ENCODE measurements at places on chromosomes 2 and 18.

DNA sequence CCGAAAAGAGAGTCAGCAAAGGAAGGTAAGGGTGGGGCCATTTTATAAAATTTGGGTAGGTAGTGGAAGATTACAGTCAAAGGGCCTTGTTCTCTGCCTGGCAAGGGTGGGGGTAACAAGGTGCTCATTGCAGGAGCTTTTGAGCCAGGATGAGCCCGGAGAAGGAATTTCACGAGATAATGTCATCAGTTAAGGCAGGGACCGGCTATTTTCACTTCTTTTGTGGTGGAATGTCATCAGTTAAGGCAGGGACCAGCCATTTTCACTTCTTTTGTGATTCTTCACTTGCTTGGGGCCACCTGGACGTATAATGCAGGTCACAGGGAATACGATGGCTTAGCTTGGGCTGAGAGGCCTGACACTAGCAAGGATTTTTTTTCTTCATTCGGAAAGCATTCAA, 58.1 kb downstream of the CYP1B1 start:
- no peak for DNase-seq

GRCh38 chr2:84899304-84900204, 5.9 kb upstream of the TMSB10 start:
- DNase-seq, result no peak

DNA sequence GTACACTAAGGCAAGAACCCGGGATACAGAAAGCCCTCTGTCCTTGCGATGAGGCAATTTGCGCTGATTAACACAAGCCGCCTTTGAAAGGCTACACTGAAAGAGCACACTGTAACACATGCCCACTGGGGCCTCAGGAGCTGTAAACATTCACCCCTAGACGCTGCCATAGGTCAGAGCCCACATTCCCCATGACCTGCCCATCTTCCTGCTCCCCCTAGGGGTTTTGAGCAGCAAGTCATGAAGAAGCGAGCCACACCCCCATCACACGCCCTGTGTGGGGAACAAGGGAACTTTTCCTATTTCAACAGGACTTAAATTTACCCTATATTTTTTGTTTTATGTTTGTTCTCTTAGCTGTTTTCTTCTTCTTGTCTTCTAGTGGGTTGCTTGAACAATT, 47.8 kb upstream of the SLC4A10 start:
- DNase-seq, result peak; percentile 15

- no peak for DNase-seq
Observed at GRCh38 chr18:63096327-63096874, 223.2 kb downstream of the BCL2 start.

- DNase-seq, result no peak
Observed at GRCh38 chr2:12883906-12884305, 167.2 kb downstream of the TRIB2 start.

GRCh38 chr18:79903071-79903635, 48.3 kb downstream of the SLC66A2 start:
- no peak for DNase-seq

GRCh38 chr2:136125236-136125635, 7.3 kb upstream of the CXCR4 start:
- DNase-seq, result no peak

DNA sequence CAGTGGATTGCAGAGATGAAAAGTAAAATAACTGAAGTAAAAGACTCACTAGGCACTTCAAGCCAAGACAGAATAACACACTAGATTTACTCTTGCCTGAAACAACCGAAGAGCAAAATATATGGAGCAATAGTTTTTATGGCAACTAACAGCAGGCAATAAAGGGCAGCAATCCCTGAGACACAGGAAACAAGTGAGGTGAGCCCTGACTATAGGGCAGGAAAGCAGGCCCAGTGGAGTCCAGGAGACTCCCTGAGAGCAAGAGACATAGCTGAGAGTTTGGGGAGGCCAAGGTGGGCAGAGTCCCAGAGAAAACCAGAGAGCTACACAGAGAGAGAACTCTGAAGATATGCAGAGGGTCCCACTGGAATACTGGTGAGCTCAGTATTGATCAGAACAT, 18.8 kb downstream of the FARSB start:
- no peak for DNase-seq

DNA sequence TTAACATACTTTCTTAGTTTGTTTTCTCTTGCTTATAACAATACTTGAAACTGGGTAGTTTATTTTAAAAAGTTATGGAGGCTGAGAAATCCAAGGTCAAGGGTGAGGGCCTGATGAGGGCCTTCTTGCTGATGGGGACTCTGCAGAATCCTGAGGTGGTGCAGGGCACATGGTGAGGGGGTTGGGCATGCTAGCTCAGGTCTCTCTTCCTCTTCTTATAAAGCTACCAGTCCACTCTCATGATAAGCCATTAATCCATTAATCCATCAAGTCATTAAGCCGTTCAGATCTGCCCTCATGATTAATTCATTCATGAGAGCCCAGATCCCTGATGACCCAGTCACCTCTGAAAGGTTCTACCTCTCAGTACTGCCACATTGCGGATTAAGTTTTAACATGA, 21.4 kb downstream of the ALMS1 start:
- DNase-seq, result no peak

GRCh38 chr2:125736306-125736705, 919.7 kb upstream of the GYPC start:
- no peak for DNase-seq

GRCh38 chr2:116499389-116499788, 1315.1 kb upstream of the DDX18 start:
- DNase-seq, result no peak

GRCh38 chr2:86185517-86186212, 9.6 kb downstream of the IMMT start:
- DNase-seq, result no peak

GRCh38 chr2:105865222-105865913, 120.7 kb downstream of the NCK2 start:
- DNase-seq, result no peak

DNA sequence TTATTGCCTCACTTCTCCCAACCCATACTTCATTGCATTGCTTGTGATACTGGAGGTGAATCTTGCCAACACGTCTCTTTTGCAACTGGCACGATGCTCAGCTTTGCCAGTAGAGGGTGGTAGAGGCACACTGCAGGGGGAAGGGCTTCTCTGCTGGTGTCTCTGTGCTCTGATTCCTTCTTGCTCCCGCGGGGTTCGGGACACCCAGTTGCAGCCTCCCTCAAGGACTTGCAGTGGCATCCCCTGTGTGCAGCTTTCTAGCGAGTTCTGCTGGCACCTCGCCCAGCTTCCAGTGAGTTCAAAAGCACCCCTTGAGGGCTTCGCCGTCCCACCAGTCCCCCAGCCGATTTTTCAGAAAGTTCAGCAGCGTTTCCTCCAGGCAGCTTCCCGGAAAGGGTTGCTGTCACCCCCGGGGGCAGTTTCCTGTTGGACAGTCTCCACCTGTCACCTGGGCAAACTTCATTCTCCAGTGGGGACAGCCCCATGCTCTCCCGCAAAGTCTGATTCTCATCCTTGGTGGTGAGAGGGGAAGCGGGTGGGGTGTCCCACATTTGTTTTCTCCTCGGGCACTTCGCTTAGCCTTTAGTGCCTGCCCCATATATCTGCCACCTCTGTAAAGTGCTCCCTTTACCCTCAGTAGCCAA, 35.4 kb upstream of the EN1 start:
- peak; percentile 74 for DNase-seq

- no peak for DNase-seq
Observed at GRCh38 chr18:27704736-27705361, 472.1 kb downstream of the CDH2 start.
